Stimulated activated CD4-positive, alpha-beta T cell treated with anti-CD3 and anti-CD28 coated beads, Interleukin-12 subunit alpha, Interleukin-12 subunit beta, amount 100 ng/mL, for 24 hours (primary cell): ENCODE measurements at places on chromosomes 16 and 17.
A peak's percentile ranks its signal among the peaks of the same experiment; 100 is the strongest.

DNA sequence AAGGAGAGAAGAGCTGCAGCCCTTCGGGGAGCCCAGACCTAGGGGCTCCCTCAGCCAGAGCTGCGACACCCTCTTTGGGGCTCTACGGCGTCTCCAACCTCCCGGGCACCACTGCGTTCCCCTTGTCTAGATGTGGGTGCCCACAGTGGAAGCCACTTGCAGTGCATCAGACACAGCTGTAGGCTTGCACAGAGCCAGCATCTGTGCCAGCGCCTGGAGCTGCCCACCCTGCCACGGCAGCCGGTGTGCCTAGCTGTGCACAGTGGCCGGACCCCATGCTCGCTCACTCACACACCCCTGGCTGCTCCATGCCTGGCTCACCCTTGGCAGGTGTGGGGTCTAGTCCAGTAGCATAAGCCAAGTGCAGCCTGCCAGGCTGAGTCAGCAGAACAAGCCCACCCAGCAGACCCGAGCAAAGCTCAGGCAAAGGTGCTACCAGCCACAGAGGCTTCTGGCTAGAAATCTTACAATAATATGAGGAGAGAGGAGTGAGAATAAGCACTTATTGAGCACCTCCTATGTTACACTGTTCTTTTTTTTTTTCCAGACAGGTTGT lies 12.9 kb upstream of the KDM8 start:
- DNase-seq: no peak

GRCh38 chr16:85334718-85335583 lies 222.7 kb upstream of the CIBAR2 start:
- DNase-seq: peak; percentile 17

GRCh38 chr16:57372372-57373116 lies at the start of gene CX3CL1:
CX3CL1 (plus strand) TSS chr16:57372490; CDS start chr16:57372569, 79 bp downstream.
- DNase-seq: no peak

GRCh38 chr16:87702325-87702811 lies 63.4 kb downstream of the KLHDC4 start:
- DNase-seq: no peak

DNA sequence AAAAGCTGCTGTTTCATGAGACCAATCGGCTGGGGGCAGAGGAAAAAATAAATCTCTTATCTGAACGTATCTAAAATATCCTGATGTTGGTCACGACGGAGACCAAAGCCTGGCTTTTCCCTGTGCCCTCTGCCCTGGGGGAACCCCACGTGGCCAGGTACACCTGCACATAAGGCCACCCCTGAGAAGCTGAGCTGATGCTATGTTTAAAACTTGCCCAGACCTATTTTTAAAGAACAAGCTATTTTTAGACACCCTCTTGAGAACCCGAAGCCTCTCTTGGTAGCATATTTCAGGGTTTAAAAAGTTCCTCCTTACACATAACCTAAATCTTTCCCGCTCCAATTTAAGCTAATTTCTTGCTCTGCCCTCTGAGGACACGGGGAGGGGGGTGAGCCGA lies 210.4 kb downstream of the GSG1L start:
- no peak for DNase-seq

- DNase-seq: peak; percentile 64
Observed at GRCh38 chr17:74923538-74924249, 379 bp upstream of the OTOP2 start.

DNA sequence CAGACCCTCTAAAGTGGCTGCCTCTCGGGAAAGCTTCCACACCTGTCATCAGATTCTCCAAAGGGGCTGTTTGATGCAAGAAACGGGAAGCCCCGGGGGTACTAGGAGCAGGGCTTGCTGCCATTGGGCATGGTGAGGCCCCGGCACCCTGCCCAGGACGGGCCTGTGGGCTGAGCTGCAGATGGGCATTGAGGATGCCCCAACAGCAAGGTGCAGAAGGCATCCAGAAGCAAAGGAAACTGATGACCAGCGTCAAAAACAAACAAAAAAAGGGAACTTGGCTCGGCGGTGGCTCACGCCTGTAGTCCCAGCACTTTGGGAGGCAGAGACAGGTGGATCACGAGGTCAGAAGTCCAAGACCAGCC lies 1.5 kb upstream of the LIMD2 start:
- no peak for DNase-seq

GRCh38 chr16:58016840-58017446 lies 8.6 kb upstream of the MMP15 start:
- no peak for DNase-seq

GRCh38 chr16:19657831-19658230 lies 60.2 kb downstream of the KNOP1 start:
- DNase-seq: no peak

DNA sequence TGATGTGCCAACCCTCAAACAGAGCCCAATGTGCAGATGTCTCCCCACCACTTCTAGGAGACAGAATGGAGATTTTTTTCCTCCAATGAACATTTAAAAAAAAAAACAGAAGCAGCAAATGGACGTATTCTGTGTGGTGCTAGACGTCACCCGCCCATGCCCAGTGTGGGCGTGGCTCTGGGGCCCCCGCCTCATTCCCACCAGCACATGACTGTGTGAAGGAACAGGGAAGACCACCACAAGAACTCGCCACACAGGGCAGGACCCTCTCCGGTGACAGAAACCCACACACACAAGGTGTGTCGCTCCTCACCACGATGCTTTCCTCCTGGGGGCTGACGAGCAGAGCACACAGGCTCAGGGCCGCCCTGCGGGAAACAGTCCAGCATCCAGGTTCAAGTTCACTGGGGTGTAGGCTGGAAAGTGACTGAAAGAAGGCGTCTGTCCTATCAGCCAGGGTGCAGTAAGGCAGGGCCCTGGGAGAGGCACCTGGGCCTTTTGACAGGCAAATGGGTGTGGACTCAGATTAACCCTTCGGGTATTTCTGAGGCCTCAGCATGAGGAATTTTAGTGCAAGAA lies 53.5 kb downstream of the KLHDC4 start:
- no peak for DNase-seq

DNA sequence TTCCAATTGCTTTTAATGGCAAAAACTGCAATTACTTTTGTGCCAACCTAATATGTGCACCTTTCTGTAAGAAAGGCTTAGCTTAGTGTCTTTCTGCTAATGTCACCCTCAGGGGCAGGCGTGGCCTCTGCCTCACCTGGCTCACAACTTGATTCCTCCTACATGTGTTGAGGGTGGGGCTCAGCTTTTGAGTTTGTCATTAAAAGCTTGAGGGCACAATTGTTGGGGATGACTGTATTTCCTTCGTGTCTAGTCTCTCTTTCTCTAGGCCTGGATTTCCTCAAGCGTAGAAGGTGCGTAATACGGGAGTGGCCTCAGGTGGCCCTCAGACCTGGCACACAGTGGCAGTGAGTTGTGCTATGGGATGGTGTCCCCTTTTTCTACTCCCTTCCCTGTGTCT lies 94.4 kb downstream of the CLEC16A start:
- no peak for DNase-seq

DNA sequence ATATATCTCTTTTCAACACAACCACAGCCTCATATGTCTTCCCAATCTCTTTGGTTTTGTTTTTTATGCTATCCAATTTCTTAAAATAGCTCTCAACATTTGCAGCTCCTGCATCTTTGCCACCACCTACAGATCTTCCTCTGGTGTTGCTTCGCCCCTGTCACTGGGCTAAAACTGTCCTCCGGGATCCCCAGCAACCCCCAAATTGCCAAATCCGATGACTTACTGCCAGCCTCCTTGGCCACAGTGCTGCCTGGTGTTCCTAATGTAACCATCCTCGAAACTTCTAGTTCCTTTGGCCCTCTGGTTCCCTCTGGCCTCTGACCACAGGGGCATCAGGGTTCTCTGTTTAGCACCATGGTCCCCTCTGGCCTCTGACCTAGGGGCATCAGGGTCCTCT lies 70.8 kb downstream of the ELAC2 start:
- no peak for DNase-seq

DNA sequence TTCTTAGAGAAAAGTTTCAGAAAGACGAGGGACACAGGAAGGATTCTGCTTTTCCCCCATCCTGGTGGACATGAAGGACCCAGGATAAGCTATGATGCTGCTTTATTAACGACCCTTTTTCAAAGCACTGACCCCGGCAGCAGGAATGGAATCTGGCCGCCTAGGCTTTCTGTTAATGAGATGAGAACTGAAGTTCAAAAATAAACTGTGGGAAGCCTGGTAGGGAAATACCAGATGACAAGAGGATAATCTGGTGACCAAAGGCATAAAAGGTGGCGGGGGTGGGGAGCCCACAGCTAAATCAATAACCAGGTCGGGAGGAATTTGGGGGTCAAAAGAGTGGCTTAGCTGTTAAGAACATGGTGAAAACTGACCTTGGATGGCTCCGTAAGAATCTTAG lies 171.0 kb downstream of the XYLT1 start:
- no peak for DNase-seq

DNA sequence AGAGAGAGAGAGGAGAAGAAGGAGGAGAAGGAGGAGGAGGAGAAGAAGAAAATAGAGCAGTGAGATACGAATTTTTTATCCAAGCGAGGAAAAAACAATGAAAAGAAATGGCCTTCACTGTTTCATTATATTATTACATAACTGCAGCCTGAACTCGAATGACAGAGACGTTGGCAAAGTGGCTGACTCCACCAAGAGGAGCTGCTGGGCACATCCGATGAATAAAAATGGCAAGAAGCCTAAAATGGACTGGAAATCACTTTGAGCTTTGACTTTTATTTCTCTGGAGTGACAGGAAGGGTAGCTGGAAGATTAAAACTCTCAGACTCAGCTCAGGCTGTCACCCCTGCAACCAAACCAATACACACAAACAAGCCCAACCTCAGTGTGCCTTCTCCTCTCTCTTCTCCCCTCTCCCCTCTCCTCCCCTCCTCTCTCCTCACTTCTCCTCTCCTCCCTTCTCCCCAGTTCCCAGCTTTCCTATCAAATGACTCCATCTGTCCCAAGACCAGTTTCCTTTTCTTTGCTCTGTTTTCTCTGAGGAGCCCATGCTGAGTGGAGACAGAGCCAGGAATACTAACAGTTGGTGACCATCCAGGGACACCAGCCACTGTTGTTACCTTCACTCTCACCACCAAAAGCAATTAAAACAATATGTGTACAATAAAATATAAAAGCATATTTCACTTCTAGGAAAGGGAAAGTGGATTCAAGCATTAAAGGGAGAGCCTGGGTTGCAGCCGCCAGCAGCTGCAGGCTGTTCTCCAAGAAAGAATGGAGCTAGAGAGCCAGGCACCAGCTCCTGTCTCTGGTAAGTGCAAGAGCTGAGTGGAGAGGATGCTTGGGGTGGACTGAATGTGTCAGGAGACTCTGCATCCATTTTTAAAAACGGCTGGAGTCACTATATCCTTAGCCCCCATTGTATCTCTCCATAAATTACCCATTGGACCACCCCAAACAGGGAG lies 51.2 kb downstream of the SOX9 start:
- no peak for DNase-seq

DNA sequence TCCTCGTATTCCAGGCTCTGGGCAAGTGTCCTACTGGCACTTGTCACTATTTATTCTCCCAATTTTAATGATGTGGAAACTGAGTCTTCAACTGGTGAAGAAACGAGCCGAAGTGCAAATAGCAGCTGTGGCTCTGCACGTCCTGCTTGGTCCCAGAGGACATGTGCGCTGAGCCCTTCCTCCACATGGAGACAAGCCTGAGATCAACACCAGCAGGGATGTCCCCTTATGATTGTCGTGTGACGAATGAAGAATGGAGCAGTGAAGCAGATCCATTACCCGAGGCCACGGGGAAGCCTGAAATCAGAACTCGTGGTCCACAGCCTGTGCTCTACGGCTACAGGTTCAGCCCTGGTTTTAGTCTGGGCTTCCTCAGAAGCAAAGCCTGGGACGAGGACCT lies 61.0 kb downstream of the FOXL1 start:
- no peak for DNase-seq
